Activated T-cell treated with anti-CD3 and anti-CD28 coated beads, Interleukin-2, amount 50 U/mL, for 72 hours (primary cell): ENCODE measurements at places on chromosomes 13 and 19. TPM values are rescaled to one million over a fixed set of nuclear protein-coding genes. Genes with fewer than 3 reads are reported as not detected.
A peak's percentile ranks its signal among the peaks of the same experiment; 100 is the strongest.

DNA sequence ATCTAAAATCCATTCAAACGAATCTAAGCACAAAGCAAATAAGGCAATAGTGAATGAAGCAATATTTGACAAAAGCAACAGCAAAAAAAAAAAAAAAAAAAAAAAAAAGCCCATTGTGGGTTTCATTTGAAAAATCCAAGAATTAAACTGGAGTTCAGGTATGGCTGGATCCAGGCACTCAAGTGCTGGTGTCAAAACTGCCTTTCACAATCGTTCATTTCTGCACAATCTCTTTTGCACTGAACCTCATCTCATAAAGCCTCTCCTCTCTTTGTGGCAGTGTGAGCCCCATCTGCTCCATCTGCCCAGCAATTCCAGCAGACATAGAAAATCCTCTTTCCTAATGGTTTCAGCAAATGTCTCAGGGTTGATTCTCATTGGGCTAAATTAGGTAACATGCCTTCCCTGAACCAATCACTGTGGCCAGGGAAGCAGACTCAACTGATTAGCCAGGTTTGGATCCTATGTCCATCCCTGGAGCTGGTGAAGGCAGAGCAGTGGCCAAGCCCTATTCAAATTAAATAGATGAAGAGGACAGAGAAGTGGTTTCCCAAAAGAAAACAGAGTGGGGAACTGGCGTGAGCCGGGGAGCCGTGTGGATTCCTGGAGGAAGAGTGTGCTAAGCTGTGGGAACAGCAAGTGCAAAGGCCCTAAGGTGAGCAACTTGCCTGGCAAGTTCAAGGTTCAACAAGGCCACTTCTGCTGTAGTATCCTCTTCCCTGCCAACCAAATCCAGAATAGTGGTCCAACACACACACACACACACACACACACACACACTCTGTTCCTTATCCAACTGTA is 1.2 kb upstream of the HIF3A start:
- no peak for DNase-seq

- no peak for DNase-seq
These were observed 1.0 kb downstream of the GRIK5 start for GRCh38 chr19:42068756-42069571.

DNA sequence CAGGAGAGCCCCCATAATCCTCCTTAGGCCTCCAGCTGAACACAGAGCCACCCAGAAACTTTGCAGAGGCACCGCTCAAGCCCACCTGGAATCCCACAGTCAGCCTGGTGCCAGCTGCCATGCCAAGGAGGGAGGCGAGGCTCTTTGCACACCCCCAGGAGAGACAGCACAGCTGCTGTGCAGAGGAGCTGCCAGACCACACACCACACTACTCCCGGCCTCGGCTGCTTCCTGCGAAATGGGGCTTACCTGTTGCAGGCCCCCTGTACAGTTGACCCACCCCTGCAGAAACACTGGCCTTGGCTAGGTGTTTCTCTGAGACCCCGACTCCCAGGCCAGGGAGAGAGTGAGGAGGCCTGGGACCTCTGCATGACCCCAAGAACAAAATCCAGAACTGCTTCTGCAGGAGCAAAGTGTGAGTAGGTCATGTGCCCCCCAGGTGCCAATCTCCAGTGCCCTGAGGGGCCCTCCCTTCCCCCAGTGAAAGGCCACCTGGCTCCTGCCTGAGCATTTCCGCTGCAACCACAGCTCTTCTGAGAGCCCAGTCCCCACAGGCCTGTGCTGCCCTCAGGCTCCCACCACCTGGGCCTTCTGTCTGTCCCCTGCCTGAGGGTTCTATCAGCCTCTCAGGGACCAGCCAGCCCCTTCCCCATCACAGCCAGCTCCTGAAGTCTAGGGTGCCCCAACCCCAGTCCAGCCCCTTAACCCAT is 580.4 kb downstream of the UQCRFS1 start:
- no peak for DNase-seq

DNA sequence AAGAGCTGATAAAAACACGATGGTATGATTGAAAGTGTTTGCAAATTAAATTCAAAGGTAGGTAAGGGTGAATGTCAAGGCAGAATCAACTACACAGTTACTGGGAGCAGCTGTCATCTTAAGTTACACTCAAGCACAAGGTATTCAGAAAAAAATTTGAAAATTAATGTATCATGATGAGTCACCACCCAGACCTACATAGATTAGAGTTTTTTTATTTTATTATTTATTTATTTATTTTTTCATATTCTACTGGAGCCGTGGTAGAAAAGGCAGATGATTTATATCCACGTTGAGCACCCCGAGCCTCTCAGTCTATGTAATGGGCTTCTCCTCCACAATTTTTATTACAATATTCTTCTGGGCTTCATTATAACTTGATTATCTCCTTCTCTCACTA is 728.9 kb upstream of the ARGLU1 start:
- DNase-seq = no peak

DNA sequence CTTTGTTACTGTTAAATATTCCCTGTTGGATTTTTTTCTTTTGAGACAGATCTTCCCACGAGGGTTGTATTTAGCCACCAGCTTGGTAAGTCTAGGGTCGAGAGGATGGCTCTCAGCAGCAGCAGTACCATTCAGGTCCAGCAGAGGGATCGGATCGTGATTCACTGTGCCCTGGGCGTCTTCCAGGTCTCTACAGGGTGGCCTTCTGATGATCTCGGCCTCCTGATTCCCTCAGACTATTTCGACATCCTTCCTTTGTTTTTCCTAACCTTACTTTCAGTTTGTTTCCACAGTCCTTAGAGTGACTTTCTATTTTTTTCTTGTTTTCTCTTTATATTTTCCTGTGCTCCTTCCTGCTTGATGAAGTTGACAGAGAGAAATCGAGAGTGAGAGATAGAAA is 1436.9 kb downstream of the UQCRFS1 start:
- no peak for DNase-seq

- no peak for DNase-seq
These were observed 11.3 kb downstream of the ZNF555 start for GRCh38 chr19:2852598-2852997.

- no peak for DNase-seq
These were observed 11.9 kb upstream of the SPATA13 start for GRCh38 chr13:24148414-24149235.

DNA sequence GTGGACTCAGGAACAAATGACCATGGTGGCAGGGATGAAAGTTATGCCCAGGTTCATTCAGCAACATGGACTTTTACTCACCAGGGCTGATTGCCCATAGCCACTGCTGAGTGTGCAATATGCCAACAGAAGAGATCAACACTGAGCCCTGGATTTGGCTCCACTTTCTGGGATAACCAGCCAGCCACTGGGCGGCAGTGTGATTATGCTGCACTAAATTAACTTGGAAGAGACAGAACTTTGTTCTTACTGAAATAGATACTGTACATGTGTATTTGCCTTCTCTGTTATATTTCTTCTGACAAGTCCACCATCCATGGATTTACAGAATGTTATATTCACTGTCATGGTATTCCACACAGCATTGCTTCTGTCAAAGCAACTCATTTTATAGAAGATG is 257.4 kb downstream of the TDRD3 start:
- no peak for DNase-seq

GRCh38 chr19:41311613-41312012 is 1.6 kb downstream of the CCDC97 start:
- DNase-seq = no peak

DNA sequence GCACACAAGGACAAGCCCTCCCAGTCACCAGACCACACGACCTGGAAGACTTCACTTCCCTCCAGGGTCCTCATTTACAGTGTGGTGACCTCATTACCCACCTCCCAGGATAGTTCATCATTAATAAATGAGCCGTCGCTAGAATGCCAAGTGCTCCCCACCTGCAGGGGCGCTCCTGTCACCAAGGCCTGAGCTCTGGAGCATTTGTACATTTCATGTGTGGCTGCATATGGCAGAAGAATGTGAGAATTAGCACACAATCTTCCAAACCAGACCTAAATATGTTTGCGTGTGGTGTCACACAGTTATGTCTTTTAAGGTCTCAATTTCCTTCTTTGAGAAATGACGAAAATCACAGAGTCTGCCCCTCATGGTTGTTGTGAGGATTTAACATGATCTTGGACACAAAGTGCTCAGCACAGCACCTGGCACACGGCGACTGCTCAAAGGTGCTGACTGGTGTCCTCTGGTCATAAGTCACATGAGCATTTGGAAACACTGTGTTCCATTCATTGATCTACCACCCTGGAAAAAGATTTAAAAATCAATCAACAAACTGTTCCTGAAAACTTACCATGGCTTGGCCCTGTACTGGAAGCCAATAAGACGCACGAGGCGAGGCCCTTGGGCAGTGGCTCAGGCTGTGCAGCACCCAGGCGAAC is 150.6 kb upstream of the SPACA7 start:
- no peak for DNase-seq

DNA sequence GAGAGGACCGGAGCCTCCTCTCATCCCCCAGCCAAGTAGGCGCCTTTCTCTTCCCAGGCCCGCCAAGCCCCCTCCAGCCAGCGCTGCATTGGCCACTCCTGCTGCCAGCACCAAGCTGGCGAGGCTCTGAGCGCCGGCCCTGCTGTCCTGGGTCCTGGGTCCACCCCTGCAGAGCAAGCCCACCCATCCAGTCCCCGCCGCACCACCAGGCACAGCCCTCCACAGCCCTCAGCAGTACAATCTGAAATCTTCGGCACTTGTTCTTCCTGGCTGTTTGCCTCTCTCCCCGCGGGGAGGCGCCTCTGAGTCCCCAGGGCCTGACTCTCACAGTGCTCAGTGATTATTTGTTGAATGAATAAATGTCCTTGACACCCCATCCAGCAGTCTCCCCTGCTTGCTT is 236.4 kb upstream of the SGCG start:
- no peak for DNase-seq

GRCh38 chr13:40352380-40352778 is 314.1 kb downstream of the FOXO1 start:
- DNase-seq = no peak

DNA sequence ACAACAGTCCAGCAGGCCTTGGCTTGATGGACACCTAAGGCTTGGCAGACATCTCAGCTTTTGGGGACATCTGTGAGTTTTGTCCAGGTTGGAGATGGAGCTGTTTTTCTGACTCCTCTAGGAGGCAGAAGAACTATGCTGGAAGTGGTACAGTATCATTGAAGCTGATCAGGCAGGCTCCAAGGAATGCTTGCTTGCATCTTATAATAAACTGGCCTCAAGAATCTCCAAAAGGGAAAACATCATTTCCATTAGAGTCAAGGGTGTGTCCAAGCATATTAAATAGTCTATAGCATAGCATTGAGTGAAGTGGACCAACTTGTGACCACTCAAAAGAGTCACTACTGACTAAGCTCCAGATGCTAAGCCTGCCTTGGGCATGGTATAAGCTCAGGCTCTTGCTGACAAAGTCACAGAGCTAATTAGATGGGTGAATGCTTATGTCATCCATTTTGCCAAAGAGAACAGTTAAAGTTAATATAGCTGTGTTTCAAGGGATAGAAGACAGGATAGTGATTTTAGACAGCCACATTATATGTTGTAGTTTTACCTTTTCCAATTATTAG is 216.0 kb downstream of the DNAJC15 start:
- DNase-seq = no peak

GRCh38 chr19:33143897-33144405 is 12.0 kb downstream of the WDR88 start:
- peak; percentile 75 for DNase-seq

Gene ATXN8OS
- not detected for total RNA-seq

Gene SIGLEC12
- 1.0 TPM for total RNA-seq

Gene CBLC
- not detected for total RNA-seq

Gene ZNF628
- total RNA-seq = 7.9 TPM

Gene MUC16
- total RNA-seq = not detected

Gene SLITRK5
- not detected for total RNA-seq

Gene ZSCAN5A
- total RNA-seq = 8.3 TPM

Gene CASP14
- total RNA-seq = not detected
